ENCODE measurements at places on chromosomes 5 and 9. TPM values are rescaled to one million over a fixed set of nuclear protein-coding genes. Genes with fewer than 3 reads are reported as not detected.

- no peak for DNase-seq
These were observed 591.7 kb upstream of the PTPRD start for GRCh38 chr9:11204521-11204920.

GRCh38 chr9:89177944-89178829, at the start of gene SHC3:
Gene SHC3 (minus strand): TSS chr9:89178818. CDS start chr9:89178460, 358 bp downstream.
- no peak for DNase-seq

DNA sequence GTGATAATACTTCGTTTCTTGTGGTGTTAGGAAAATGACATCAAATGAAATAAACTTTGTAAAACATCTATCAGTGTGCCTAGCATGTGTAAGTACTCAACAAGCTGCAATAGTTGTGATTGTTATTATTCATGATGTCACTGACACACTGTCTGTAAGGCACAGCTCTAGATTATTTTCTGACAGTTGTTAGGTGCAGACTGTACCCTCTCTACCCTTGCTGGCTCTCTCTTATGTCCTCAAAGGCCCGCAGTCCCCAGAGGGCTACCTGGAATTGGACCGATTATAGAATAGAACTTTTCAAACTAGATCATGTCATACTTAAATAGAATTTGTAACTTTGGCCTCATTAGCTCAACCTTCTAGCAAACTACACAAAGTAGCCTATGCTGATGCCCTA, 65.9 kb upstream of the VCAN start:
- no peak for DNase-seq

- DNase-seq = no peak
These were observed 16.1 kb downstream of the PCSK5 start for GRCh38 chr9:75906531-75906930.

PAEP gene
- not detected for total RNA-seq

QRFP gene
- total RNA-seq = not detected
